SJCRH30 (cell line): ENCODE measurements at places on chromosomes 11 and 22. TPM values are rescaled to one million over a fixed set of nuclear protein-coding genes. Genes with fewer than 3 reads are reported as not detected.

Gene OR8G5
- total RNA-seq = not detected in 2 replicates

Gene UBQLN3
- not detected in 2 replicates for total RNA-seq

Gene APOA4
- total RNA-seq = not detected in 2 replicates

Gene MMP10
- total RNA-seq = not detected in 2 replicates

Gene TUBA8
- 0.89 TPM in 1 of 2 replicates, not detected in the other for total RNA-seq

Gene JAML
- not detected in 2 replicates for total RNA-seq

Gene IGLL1
- total RNA-seq = 0.36 TPM in 1 of 2 replicates, not detected in the other

Gene OR5B21
- not detected in 2 replicates for total RNA-seq

DNA sequence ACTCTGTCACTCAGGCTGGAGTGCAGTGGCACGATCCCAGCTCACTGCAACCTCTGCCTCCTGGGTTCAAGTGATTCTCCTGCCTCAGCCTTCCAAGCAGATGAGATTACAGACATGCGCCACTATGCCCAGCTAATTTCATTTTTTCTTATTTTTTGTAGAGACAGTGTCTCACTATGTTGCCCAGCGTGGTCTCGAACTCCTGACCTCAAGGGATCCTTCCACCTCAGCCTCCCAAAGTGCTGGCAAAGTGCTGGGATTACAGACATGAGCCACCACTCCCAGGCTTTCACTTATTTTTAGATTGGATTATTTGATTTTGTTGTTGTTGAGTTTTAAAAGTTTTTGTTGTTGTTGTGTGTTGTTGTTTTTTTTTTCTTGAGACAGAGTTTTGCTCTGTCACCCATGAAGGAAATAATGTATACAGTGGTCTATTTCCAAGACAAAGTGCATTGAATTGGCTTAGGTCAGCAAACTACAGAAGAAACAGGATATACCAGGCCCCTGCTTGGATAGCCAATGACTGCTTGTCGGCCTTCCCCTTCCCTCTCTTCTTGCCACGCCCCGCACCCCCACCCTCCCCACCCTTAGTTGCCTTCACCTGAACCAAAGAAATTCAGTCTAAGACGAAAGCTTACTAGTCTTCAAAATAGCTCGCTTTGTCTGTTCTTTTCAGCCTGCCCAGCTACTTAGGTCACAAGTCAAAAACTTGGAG lies 91.8 kb upstream of the CLDN5 start:
- no peak for DNase-seq

DNA sequence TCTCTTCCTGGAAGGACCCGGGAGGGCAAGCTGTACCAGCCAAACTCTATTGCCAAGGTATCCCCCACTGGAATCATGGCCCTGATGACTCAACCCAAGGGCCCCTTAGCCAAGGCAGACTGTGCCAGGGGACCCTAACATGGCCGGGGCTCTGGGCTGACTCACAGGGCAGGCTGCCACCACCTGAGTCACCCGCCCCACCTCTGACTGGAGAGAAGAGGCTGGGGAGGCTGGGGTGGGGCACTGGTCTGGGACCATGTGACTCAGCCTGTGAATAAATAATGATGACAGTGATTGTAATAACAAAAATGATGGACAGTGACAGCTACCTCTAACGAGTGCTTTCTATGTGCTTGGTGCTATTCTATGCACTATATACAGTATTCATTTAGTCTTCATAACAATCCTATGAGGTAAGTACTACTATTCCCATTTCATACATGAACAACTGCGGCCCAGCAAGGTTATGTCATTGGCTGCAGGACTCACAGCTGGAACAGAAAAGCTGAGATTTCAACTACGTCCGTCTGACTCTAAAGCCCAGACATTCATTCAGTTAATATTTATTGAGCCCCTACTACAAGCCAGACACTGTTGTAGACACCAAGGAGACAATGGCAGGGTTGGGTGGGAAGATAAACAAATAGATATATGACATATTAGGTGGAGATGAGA lies 84.2 kb downstream of the FBXO7 start:
- DNase-seq = peak; percentile 70

- no peak for DNase-seq
Observed at GRCh38 chr11:43921561-43922294, 20.7 kb upstream of the C11orf96 start.

DNA sequence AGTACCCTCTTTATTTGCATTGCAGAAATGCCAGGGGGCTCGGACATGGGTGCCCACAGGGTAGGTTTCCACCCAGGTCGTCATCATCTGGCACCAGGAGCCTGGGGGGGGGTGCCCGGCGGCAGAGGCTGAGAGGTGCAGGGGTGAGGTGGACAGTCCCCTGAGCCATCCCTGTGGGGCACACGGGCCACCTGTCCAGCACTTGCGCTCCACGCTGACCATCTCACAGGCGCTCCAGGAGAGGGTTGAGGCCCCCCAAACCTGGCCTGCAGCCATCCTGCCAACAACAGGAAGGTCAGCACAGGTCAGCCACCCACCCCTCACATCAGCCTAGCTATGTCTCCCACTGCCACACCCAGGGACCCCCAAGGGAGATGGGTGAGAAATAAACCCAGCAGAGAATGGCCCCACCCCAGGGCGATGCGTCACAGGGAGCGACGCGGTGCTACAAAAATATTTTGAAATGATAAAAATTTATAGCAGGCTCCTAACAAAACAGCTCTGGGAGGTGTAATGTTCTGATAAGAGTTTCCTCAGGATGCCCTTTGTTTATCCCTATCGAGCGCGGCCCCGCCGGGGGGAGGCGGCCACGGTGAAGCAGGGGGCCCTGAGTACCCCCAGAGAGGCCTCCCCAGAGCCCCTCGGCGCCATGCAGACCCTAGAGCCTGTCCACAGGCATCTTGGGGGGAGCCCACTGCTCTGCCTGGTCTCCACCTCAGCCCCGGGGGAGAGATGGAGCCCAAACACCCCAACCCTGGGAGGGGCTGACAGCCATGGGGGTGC lies 21.0 kb upstream of the GNB1L start:
- DNase-seq = peak; percentile 3

GRCh38 chr11:3050386-3051195 lies 6.6 kb downstream of the CARS1 start:
- DNase-seq = no peak

- DNase-seq = peak; percentile 36
Observed at GRCh38 chr22:36510966-36511881, 4.4 kb upstream of the FOXRED2 start.

DNA sequence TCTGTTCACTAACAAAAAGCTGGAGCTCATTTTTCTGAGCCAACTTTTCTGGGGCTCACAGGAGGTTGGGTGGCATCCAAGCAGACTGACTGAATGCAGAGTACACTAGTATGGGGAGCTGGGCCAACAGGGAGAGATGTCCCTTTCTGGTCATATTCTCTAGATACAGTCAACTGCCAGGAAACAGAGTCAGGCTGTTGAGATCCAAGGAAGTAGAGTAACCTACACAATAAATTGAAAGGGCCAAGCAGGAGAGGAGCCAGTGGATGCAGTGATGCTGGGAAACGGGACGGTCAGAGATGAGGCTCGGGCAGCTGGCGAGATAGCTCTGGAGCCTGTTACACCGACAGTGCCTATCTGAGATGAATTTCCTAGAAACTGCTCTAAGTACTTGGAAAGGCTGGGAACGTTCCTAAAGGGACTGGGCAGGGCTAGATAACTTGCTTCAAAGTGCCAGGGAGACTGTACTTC lies 71.1 kb downstream of the LARGE2 start:
- no peak for DNase-seq

GRCh38 chr11:84819128-84819527 lies 808.0 kb downstream of the DLG2 start:
- DNase-seq = peak; percentile 65

DNA sequence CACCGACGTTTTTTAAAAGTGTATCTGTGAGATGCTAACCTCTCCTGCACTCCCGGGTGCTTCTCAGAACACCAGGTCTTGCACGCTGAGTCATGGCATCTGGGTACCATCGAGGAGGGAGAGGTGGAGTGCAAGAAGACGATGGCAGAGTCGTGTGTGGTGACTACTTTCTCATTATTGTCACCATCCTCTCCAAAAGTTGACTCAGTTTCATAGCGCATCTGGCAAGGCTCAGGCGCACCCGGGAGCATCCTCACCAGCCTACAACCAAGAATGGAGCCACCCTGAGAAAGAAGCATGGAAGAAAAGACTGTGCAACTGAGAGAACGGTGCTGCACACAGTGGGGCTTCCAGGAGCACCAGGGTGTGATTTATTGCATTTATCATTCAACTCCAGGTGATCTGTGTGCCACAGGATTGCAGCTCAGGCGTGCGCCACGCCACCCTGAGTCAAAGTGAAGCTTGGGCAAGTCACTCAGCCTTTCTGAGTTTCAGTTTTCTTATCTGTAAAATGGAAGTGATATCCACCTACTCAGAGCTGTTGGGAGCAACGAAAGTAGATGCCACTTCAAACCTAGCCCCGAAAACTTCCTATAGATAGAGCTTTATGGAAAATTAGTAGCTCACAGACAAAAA lies 65.4 kb downstream of the LINC01488 start:
- no peak for DNase-seq

GRCh38 chr11:103051981-103052380 lies 40.0 kb downstream of the DCUN1D5 start:
- no peak for DNase-seq

DNA sequence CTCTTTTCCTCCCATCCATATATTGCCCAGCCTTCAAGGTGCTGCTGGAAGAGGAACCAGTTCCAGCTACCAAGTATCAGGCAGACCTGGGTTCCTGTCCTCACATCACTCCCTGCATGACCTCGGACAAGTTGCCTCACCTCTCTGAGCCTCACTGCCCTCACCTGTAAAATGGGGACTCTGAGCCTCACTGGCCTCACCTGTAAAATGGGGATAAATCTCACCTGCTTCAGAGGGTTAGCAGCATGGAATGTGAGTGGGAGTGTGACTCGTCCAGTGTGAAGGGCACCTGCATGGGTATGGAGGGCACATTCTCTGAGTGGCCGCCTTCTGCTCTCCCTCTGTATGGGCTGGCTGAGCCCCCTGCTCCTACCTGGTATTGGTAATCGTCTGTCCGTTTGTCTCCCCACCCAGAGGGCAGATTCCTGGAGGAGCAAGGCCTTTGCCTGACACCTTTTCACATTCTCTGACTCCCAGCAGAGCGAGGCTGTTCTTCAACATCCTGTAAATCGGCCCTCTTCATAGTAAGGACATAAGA lies 3.7 kb downstream of the GRIK4 start:
- DNase-seq = no peak

DNA sequence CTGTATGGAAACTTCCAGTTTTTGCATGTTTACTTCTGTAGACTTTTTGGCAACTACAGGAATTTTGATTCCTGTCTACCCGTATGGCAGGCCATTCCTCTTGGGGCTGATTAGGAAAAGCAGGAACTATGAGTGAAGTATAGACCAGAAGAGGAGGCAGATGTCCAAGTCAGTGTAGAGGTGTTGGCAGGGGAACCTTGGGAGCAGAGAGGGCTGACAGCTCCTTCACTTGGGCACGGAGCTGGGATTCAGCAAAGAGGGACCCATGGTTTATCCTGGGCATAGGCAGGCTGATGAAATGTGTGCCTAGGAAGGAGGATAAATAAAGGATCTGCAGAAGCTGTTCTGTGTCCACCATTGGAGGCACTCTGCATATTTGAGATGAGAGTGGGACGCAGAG lies 33.1 kb downstream of the TREH start:
- no peak for DNase-seq

- DNase-seq = no peak
Observed at GRCh38 chr22:30190574-30190973, 56.0 kb downstream of the LIF start.

DNA sequence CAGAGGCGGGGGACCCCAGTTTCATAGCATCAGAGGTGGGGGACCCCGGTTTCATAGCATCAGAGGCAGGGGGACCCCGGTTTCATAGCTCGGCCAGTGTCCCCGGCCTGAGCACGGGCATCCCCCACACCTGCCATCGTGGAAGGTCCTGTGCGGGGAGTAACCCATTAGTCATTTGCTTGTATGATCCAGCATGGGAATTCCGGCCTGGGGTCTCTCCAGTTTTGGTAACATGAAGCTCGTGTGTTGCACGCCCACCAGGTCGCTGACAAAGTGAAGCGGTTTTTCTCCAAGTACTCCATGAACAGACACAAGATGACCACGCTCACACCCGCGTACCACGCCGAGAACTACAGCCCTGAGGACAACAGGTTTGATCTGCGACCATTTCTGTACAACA lies 29.0 kb upstream of the KRTAP5-7 start:
- DNase-seq = no peak

GRCh38 chr11:43419460-43419859 lies 60.7 kb downstream of the TTC17 start:
- peak; percentile 68 for DNase-seq

- no peak for DNase-seq
Observed at GRCh38 chr11:10307022-10307399, 2.1 kb downstream of the ADM start.

DNA sequence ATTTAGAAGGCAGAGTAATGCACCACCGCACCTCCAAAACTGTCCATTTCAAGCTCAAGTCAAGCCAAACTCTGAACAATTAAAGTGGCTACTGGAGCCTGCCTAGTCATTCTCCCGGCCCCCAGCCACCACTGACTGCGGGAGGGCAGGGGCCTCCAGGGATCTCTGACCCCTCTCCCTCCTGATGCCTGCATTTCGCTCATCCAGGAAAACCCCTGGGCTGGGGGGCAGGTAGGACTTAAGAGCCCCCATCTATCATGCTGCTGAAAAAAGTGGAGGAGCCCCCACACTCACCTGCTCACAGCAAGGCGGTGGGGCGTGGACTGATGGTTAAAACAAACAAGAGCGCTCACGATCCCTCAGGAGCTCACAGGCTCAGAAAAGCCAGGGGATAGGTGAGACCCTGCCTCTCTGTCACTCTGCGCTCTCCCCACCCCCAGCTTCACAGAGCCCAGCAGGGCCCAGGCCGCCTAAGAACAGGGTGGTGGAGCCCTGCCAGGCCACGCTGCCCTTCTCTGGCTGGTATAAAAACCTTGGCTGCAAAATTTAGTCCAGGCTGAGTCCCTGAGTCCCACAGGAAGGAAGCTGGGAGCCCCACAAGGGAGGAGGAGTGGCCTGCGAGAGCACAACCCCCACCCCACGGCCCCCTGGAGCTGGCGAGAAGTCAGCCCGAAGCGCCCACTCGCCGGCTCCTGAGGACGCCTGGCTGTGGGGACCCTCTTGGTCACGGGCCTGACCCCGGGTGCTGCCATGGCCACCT lies 21.0 kb upstream of the MOB2 start:
- no peak for DNase-seq
